Common myeloid progenitor, CD34-positive (primary cell): ENCODE measurements at places on chromosomes 2 and 18.

- no peak for DNase-seq
These were observed 300.9 kb downstream of the NBAS start for GRCh38 chr2:15260196-15260595.

- no peak for DNase-seq
These were observed 117.3 kb downstream of the FEZ2 start for GRCh38 chr2:36480636-36481035.

GRCh38 chr18:67634631-67635338 is 118.3 kb upstream of the DSEL start:
- no peak for DNase-seq

DNA sequence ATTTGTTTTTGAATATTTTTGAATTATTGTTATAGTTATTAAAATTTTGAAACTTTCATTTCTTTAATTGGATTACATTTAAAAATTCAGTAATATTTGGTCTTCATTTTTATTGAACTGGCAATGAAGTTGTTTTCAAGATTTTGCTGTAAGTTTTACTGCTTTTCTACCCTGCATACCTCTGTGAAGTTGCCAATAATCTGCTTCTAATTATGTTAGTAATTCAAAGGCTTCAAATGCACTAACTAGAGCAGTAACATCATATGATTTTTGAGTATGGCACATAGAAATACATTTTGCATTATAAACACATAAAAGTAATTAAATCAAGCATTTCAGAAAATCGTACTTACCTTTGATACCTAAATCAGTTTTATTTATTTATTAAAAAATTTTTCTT is 40.3 kb upstream of the FAM171B start:
- no peak for DNase-seq

GRCh38 chr18:58337686-58338085 is 291.2 kb downstream of the ALPK2 start:
- no peak for DNase-seq

DNA sequence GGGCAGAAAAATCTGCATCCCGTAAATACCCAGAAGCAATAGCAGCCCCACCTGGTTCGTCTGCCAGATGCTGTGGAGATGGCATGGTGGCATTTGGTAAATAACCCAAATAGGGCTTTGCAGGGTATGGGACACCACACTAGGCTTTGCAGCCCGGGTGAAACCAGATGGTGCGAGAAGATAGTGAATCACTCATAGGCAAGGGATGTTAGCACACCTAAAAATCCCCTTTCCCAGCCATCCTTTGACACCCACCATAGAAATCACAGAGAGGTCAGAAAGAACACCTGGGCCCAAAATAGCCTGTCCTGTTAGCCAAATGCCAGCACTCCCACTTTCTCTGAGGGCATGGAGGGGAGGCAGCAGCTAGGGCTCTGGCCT is 47.6 kb downstream of the BCL11A start:
- DNase-seq: peak; percentile 62

- no peak for DNase-seq
These were observed 7.1 kb downstream of the MFSD6 start for GRCh38 chr2:190415251-190415650.
